Stimulated activated memory B cell treated with anti-CD40 and anti-IgM and Interleukin-4, amounts not matched to agents 10 μg/mL and 1 μg/mL and 100 μg/mL, for 72 hours (primary cell): ENCODE measurements at places on chromosomes 6 and 20.

DNA sequence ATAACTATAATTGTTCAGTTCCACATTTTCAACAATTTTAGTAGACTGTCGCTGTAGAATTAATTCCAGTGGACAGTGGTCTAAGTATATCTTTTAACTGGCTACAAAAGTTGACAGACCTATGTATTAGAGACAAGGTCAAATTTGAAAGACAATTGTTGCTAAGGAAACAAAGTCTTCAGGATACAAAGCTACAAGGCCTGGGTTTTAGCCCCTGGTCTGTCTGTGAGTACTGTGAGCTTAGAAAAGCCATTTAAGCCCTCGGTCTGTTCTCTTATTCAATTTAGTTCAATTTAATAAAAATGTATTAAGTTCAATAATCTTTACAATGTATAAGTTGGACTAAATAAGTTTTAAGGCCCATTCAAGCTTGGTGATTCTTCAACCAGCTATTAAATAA is 352.5 kb downstream of the HDGFL1 start:
- no peak for ATAC-seq

GRCh38 chr6:149840345-149841075 is 23.6 kb downstream of the LRP11 start:
- peak; percentile 63 for ATAC-seq

DNA sequence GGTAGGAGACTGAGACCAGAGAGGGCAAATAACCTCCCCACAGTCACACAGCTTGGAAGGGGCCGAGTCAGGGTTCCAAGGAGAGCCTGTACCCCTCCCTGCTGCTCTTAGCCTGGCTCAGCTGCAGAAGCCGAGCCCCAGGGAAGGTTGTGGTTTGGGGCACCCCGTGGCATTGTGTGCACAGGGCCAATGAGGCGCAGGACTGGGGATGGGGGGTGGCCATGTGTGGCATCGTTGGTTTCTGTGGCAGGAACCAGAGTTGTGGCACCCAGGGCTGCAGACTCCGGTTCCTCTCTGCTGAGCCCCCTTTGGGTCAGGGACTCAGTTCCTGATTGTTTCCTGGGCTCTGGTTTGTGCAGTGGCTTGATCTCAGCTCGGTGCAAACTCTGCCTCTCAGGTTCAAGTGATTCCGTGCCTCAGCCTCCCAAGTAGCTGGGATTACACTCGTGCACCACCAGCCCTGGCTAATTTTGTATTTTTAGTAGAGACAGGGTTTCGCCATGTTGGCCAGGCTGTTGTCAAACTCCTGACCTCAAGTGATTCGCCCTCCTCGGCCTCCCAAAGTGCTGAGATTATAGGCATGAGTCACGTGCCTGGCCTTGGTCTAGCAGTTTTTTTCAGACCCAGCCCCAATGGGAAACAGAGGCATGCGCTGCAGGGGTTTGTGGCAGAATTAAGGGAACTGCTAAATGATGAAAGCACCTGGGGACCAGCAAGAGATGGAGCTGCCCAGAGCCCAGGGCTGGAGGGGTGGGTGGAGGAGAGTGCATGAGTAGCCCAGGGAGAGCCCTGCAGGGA is 221.0 kb upstream of the SULF2 start:
- ATAC-seq: peak; percentile 87

DNA sequence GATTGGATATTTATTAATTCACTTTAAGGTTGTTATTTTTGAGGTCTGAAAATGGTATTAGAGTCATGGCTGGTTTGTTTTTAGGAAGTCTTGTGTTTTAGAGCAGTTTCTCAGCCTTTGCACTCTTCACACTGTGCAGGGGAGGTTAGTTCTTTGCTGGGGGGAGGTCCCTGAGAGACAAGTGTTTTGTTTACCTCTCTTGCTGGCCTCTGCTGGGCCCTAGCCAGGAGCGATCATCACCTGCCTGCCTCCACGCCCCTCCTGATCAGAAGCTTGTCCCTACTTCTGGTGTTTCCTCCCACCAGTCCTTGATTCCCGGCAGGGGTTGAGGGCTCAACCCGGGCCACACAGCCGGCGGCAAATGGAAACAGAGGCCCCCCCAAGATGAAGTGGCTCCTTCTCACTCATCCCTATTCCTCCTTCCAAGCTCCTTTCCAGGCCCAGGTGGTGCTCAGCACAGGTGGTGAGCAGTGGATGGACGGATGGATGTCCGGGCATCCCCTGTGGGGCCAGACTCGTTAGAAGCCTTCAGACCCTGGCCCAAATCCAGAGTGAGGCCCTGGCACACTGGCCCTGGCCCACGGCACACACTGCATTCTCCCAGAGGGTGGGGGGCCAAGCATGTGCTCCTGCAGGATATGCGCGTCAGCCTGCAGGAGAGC is 51.3 kb downstream of the GRM4 start:
- ATAC-seq: no peak

DNA sequence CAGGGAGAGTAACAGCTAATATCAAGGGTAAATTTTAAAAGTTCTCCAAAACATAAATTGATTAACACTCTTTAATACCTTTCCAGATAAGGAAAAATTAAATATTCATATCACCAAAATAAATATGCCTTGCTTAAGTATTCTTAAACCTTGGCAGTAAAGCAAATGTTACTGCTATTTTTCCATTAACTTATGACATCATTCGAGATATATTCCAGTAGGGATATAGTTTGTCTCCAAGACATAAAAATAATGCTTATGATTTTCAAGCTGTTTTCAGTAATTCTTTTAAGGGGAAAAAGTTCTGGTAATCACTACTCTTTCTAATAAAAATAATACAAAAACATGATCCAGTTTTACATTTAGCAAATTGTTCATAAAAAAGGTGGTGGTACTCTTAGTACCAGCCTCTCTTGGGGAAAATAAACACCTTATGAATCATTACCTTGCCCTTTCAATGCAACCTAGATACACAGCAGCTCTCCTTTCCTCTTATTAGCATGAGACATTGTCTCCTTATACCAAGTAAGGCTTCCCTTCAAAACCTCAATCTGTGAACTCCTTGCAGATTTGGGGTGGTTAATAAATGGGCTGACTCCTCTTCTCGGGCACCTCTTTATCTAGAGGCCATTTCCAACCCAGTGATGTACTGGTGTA is 31.5 kb upstream of the LTV1 start:
- ATAC-seq: no peak
